ENCODE measurements at places on chromosomes 4 and X.

- DNase-seq: no peak
Observed at GRCh38 chr4:7330031-7330596, 104.6 kb downstream of the PSAPL1 start.

DNA sequence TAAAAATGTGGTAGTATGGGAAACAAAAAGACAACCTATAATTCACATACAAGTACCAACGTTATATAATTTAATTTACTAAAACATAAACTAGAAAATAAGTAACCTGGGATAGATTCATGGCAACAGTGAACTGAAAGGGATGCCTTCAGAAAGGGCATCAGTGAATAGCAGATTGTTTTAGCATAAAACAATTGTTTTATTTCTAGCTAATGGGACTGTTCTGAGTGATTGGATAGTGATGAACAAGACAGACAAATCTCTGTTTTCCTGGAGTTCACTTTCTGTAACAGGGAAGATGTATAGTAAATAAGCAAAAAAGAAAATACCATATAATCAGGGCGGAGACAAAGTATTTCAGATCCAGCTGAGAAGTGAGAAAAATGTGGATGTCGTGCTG lies 379.1 kb upstream of the SPOCK3 start:
- no peak for DNase-seq

DNA sequence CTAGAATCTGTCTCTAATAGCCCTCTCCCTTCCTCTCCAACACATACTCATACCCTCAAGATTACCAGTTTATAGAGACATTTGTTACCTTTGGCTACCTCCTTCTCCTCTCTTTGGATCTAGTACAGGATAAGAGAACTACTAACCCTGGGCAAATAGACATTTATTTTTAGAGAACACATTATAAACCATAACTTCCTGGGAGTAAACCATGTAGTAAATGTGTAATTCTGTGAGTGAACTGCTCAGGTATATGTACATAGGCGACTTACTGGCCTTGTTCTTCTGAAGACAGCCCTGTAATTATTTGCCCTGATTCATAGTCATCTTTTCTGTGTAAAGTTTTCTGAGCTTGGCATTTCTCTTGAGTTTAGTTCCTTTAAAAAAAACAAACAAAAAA lies 94.2 kb downstream of the KDM6A start:
- no peak for DNase-seq

DNA sequence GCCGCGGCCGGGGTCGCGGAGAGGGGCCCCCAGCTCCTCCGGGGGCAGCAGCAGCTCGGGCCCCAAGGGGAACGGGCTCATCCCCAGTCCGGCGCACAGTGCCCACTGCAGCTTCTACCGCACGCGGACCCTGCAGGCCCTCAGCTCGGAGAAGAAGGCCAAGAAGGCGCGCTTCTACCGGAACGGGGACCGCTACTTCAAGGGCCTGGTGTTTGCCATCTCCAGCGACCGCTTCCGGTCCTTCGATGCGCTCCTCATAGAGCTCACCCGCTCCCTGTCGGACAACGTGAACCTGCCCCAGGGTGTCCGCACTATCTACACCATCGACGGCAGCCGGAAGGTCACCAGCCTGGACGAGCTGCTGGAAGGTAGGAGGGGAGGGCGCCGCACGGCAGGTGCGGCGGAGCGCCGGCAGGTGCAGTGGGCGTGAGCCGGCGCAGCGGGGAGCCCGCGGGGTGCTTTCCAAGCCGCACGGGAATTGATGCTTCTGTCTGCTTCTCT lies 886 bp downstream of the DCLK2 start:
- no peak for DNase-seq

DNA sequence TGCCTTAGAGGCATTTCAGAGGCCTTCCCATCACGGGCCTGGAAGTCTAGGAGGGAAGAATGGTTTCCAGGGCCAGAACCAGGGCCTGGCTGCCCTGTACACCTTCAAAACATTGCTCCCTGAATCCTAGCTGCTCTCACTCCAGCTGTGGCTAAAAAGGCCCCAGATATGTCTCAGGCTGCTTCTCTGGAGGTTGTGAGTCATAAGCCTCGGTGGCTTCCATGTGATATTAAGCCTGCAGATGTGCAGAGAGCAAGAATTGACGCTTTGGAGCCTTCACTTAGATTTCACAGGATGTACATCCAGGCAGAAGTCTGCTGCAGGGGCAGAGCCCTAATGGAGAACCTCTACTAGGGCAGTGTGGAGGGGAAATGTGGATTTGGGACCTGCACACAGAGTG lies 502.5 kb downstream of the GRXCR1 start:
- DNase-seq: no peak

DNA sequence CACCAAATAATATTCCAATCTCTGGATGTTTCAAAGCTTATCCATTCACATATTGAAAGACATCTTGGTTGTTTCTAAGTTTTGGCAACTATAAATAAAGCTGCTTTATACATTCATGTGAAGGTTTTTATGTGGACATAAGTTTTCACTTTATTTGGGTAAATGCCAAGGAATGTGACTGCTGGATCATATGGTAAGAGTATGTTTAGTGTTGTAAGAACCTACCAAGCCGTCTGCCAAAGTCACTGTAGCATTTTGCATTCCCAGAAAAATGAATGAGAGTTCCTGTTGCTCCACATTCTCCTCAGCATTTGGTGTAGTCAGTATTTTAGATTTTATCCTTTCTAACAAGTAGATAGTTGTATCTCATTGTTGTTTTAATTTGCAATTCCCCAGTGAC lies 1047.7 kb downstream of the C4orf33 start:
- no peak for DNase-seq
